ENCODE measurements at places on chromosomes 16 and 17.

- DNase-seq: peak; percentile 84
Observed at GRCh38 chr17:17792551-17793377, 44.0 kb downstream of the SREBF1 start.

DNA sequence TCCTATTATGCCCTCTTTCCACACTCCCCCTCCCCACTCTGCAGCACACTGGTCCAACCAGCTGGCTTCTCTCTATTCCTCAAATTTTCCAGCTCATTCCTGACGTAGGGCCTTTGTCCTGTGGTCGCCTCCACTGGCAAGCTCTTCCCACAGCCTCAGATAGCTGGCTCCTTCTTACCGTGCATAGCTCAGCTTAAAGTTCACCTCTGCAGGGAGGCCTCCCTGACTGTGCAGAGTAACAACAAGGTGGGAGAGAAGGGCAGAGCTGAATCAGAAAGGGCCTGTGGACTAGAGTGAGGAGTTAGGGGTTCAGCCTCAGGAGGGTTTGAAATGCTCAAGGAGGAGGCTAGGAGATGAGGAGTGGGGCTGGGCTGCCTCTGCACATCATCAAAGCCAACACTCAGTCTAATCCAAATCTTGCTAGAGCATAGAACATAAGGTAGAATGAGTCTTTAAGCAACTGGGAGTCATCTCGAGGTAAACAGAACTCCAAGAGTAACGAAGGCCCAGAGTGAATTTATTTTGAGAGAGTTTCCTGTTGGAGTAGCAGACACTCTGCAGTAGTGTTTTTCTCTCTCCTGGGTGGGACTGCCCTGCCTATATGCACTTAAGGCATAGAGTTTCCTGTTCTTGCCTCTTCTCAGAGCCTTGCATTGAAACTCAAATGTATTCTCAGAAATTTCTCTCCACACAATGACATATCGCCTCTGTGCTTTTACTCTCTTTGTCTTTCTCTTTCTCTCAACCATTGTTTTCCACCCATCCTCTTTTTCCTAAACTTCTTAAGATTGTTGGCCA is 19.4 kb downstream of the SPPL2C start:
- DNase-seq: no peak

DNA sequence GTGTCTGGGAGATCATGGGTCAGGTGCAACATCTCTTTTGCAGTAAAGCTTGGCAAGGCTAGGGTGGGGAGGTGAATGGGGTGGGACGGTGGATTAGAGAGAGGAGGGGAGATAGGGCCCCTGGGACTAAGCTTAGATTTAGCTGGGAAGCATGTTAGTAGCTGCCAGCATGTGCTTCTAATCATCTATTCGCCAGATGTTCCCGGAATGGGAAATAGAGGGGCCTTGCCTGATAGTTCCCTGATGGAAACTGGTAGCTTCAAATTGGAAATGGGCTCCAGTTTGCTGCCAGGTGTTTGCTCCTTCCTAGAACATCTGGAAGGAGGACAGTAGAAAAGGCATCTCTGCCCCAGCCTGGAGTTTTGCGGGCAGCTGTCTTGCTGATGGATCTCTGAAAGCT is 176.1 kb downstream of the CCDC182 start:
- DNase-seq: no peak

- no peak for DNase-seq
Observed at GRCh38 chr16:5041600-5042133, 7.9 kb upstream of the NAGPA start.

GRCh38 chr17:10063730-10064241 is 134.6 kb downstream of the GAS7 start:
- no peak for DNase-seq

GRCh38 chr17:64155751-64156544 is 26.0 kb upstream of the ERN1 start:
- DNase-seq: peak; percentile 41

DNA sequence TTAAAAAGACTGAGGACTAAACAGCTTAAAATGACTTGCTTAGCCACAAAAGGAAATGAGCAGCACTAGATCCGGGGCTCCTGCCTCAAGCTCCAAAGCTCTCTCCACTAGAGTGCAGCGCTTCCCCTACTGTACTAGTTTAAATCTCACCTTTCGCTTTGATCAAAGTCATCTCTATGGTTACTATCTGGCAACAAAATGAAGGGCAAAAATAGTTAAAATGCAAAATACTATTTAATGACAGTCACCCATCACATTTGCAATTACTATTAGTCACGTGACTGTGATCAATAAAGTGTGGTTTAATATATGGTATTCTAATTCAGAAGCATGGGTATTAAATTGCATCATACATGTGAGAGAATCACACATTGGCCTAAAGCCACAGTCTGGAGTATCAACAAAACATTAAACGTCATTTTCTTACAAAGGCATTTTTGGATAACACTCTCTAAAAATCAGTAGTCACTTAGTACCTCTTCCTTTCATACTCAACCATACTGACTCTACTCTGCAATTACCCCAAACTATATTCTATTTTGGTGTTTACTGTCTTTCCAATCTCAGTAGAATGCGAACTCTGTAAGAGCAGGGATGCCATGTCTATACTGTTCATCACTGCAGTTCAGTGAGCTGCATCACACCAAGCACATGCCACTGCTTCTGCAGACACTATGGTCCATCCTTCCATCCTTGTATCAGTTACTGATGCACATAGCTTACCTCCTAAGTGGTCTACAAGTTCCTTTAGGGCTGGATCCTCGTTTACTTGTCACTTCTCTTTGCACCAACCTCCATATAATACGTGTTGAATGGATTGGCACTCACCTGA is 6.2 kb downstream of the PSMD12 start:
- no peak for DNase-seq

- no peak for DNase-seq
Observed at GRCh38 chr16:56653218-56653617, 1.5 kb downstream of the MT1B start.

- DNase-seq: no peak
Observed at GRCh38 chr16:3131755-3132377, 3.0 kb upstream of the ZNF213 start.

DNA sequence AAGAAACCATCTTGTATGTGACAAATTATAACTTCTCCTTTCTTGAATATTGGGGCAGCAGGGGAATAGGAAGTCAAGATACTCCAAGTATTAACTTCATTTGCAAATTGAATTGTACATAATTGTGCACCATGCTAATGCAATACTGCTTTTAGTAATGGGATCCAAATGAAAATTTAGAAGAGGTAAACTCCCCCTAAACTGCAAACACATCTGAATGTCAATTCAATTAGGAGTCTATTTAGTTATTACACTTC is 4.5 kb downstream of the STAT5B start:
- no peak for DNase-seq

DNA sequence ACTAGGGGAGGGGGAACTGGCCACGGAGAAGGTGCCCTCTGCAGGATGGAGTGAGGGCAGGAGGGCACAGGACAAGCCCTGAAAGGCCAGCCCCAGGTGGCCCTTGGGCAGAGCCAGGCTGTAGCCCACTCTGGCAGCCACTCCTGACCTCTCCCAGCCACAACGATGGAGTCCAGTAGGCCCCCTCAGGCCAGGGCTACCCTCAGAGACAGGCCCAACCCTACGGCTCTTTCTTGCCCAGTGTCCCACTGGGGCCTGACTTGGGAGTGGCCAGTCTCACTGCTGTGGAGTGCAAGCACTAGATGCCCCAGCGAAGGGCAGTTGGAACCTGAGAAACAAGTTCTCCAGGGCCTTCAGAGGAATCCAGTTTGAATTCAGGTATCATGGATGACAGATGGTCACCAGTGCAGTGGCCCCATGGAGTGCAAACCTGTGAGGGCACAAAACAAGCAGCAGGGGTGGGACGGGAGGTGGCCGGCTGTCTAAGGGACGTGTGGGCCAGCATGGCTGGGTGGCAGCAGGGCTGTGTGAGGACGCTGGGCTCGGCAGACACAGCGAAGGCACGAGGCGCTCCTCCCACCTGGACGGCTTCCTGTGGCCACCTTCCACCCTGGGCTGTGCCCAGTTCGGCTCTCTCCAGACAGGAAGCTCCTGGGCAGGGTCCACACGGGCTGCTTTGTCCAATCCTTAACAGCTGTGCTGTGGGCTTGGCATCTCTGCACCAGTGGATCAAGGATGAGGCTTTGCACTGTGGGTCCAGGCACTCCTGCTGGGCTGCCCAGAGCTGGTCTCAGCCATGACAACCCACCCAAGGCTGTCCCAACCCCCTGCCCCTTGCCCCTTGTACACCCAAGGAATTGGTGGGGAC is 72.1 kb downstream of the AMFR start:
- DNase-seq: peak; percentile 56

GRCh38 chr17:72984926-72985325 is 107.6 kb downstream of the SLC39A11 start:
- peak; percentile 70 for DNase-seq

DNA sequence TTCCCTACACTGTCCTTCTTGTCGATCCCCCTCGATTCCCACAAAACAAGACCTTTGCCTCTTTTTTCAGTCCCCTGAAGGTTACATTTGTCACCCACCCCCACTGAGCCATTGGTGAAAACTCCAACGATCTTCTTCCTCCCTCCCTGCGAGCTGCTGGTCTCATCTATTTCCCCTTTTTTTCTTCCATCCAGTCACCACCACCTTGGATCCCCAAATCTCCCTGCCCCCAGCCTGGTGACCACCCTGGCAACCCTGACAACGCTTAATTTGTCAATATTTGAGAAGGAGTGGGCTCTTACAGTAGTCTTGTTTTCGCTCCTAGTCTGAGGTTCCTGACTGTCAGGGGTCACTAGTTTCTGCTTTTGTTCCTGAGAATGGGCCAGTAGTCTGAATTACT is 62.9 kb downstream of the SMPD3 start:
- no peak for DNase-seq

DNA sequence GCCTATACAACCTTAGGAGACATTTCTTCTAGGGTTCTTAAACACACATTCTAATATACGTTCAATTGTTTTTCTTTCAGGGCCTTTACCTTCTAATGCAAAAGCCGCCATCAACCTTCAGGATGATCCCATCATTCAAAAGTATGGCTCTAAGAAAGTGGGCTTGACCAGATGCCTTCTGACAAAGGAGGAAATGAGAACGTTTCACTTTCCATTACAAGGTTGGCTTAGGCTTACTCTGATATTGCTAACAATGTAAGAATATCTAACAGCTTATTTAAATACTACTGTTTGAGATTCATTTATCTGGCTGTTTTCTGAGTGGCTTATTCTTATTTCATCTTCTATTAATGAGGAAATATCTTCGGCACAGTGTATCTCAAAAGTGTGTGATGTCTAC is 15.4 kb downstream of the REXO5 start:
- no peak for DNase-seq

- DNase-seq: peak; percentile 34
Observed at GRCh38 chr16:17921357-17921978, 415.1 kb downstream of the NPIPA8 start.

DNA sequence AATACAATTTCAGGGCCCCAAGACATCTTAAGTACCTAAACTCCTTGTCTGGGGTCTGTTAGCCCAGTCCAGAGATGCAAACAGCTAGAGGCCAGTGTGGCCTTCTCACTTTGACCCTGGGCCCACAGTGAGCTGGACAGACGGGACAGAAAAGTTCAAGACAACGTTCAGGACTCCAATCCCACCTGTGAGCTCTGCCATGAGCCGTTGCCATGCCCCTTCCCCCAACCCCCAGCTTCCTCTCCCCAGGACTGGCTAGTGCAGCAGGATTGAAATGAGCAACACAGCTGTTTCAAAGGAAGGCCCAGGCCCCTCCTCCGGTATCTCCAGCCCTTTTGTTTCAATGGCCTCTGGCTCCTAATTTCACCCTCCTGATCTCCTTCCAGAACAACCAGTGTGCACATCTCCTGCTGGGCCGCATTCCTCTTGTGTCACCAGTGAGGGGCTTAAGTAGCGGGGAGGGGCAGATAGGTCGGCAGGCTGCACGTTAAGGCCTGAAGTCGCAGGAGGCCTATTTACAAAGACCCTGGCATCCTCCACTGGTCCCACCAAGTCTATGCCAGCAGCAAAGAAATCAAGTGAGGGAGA is 11.3 kb downstream of the AXIN2 start:
- no peak for DNase-seq

DNA sequence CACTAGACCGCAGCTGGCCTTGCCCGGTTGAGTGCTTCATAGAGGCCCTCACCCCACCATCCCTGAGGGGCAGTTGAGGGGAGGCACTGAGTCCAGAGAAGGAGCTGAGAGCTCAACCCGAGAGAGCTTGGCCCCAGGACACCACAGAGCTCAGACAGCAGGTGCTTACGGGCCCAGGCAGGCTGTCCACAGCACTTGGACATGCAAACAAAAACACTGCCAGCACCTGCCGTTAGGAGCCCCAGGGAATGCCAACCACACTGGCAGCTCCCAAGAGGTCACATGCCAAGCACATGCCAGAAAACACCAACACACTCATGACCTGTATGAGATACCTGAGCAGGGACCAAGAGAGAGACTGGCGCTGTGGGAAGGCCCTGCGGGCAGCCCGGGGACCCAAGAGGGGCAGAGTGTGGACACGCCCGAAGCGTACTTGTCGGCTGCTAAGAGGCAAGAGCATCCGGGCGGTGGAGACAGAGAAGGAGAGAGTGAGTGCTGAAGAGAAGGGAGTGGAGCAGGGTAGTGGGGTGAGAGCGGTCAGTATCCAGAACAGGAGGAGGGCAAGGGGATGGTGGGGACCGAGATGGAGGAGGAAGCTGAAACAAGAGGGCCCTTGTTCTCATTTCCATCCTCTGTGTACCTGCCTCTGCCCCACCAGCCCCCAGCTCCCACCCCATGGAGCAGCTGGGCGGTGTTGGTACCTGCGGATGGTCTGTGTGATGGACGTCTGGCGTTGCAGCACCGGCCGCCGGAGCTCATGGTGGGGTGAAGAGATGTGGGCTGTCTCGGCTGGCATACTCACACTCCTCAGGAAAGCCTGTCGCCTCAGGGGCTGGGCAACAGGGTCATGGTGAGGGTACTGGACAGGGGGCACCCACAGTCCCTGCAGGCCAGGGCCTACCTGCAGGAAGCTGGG is 8.2 kb downstream of the RHBDF1 start:
- DNase-seq: peak; percentile 76

GRCh38 chr17:37142294-37142896 is 193.6 kb downstream of the AATF start:
- no peak for DNase-seq

DNA sequence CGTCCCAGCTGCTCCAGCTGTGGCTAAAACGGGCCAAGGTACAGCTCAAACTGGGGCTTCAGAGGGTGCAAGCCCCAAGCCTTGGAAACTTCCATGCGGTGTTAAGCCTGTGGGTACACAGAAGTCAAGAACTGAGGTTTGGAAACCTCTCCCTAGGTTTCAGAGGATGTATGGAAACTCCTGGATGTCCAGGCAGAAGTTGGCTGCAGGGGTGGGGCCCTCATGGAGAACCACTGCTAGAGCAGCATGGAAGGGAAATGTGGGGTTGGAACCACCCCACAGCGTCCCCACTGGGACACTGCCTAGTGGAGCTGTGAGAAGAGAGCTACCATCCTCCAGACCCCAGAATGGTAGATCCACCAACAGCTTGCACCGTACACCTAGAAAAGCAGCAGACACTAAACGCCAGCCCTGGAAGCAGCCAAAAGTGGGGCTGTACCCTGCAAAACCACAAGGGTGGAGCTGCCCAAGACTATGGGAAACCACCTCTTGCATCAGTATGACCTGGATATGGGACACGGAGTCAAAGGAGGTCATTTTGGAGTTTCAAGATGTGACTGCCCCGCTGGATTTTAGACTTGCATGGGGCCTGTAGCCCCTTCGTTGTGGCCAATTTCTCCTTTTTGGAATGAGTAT is 2.2 kb downstream of the SDR42E1 start:
- no peak for DNase-seq

GRCh38 chr17:30840771-30841170 is 9.0 kb downstream of the ATAD5 start:
- no peak for DNase-seq
